Stimulated activated CD4-positive, alpha-beta T cell treated with anti-CD3 and anti-CD28 coated beads, TNF-alpha, amount 100 ng/mL, for 1 hour (primary cell): ENCODE measurements at places on chromosomes 3 and 15.

DNA sequence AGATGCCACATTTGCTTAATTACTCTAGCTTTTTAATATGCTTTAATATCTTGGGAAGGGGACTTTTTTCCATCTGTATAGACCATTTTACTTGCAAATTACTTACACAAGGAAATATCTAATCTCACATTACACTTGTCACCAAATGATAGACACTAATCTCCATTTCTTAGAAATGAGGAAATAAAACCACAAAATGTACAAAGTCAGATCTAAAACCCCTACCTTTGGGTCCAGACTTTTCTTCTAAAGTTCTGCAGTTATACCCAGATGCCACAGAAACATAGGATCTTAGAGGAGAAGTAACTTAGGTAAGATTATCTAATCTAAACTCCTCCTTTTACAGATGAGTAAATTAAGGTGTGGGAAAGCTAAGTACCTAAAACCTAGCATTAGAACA is 44.3 kb downstream of the CD200R1L start:
- no peak for DNase-seq

- DNase-seq: no peak
Observed at GRCh38 chr15:89364741-89365450, 30.3 kb upstream of the POLG start.

GRCh38 chr3:186108106-186108940 is 566 bp downstream of the ETV5 start:
- DNase-seq: no peak

- DNase-seq: no peak
Observed at GRCh38 chr3:105773291-105773690, 95.5 kb downstream of the CBLB start.

DNA sequence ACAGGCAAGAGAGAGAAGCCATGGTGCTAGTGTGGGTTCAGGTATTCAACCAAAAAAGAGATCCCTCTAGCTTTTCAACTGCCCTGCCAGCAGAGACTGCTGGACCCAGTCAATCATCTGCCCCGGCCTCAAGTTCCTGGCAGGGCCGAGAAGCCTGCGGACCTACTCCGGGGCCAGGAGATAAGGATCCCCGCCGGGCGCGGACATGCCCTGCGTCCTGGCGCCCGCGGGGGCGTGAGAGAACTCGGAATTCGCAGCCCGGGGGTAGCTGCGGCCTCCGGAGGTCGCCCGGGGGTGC is 821 bp upstream of the MAGI1 start:
- DNase-seq: no peak
